Adipose tissue (tissue), 3 donors: ENCODE measurements at places on chromosomes 16 and 17. TPM values are rescaled to one million over a fixed set of nuclear protein-coding genes. Genes with fewer than 3 reads are reported as not detected.

The GJD3 gene
- polyA plus RNA-seq: 0.78 TPM

The RAB11FIP4 gene
- 1.7 TPM for polyA plus RNA-seq

The TNRC6C gene
- 5.5 TPM for polyA plus RNA-seq

The CCL22 gene
- polyA plus RNA-seq: not detected

The TMEM97 gene
- polyA plus RNA-seq: 56.1 TPM

The PROCA1 gene
- polyA plus RNA-seq: 0.35 TPM

The TAT gene
- polyA plus RNA-seq: not detected

The PRR35 gene
- polyA plus RNA-seq: not detected

The C1QL1 gene
- 1.9 TPM for polyA plus RNA-seq

The NPIPA7 gene
- polyA plus RNA-seq: 20.5 TPM

The LYZL6 gene
- polyA plus RNA-seq: not detected

The NOG gene
- polyA plus RNA-seq: 0.90 TPM

The SEZ6L2 gene
- polyA plus RNA-seq: 1.4 TPM

The XAF1 gene
- polyA plus RNA-seq: 75.6 TPM

The NPIPB12 gene
- polyA plus RNA-seq: 13.5 TPM

The BAIAP3 gene
- polyA plus RNA-seq: 2.7 TPM

The MEIOB gene
- 0.07 TPM for polyA plus RNA-seq

The GALR2 gene
- polyA plus RNA-seq: 0.25 TPM

The NUPR1 gene
- polyA plus RNA-seq: 189 TPM

The DNAI2 gene
- polyA plus RNA-seq: not detected

The G6PC1 gene
- 0.11 TPM for polyA plus RNA-seq

The EVPL gene
- polyA plus RNA-seq: 1.2 TPM

The GPR179 gene
- polyA plus RNA-seq: 0.03 TPM

The KRT28 gene
- not detected for polyA plus RNA-seq

The COPRS gene
- 58.9 TPM for polyA plus RNA-seq

The PRAC2 gene
- not detected for polyA plus RNA-seq

The MMP2 gene
- polyA plus RNA-seq: 181 TPM

The CHST6 gene
- under 0.01 TPM for polyA plus RNA-seq

The ARHGAP44 gene
- polyA plus RNA-seq: 5.1 TPM

The C16orf95 gene
- 3.0 TPM for polyA plus RNA-seq

The MPP3 gene
- polyA plus RNA-seq: 5.6 TPM

The DPEP3 gene
- polyA plus RNA-seq: 0.34 TPM

The MT1H gene
- 60.5 TPM for polyA plus RNA-seq

The CCL16 gene
- polyA plus RNA-seq: 0.45 TPM

The QPRT gene
- 3.2 TPM for polyA plus RNA-seq

The OTOP3 gene
- not detected for polyA plus RNA-seq

The HS3ST3A1 gene
- 0.61 TPM for polyA plus RNA-seq

The RPL13 gene
- 5,860 TPM for polyA plus RNA-seq

The CCL18 gene
- polyA plus RNA-seq: 1.4 TPM

The CACNG5 gene
- polyA plus RNA-seq: 0.12 TPM

The CDH8 gene
- not detected for polyA plus RNA-seq

The MYH1 gene
- polyA plus RNA-seq: not detected

The FAM20A gene
- 2.1 TPM for polyA plus RNA-seq

The SLC13A2 gene
- polyA plus RNA-seq: 0.09 TPM

The CAVIN1 gene
- 30.4 TPM for polyA plus RNA-seq

The IGFALS gene
- 1.5 TPM for polyA plus RNA-seq

The KRT31 gene
- not detected for polyA plus RNA-seq

The CDK5R1 gene
- polyA plus RNA-seq: 0.52 TPM

The KRTAP4-5 gene
- polyA plus RNA-seq: not detected

The TPSG1 gene
- polyA plus RNA-seq: 0.15 TPM

The TERB1 gene
- not detected for polyA plus RNA-seq

The HOXB6 gene
- polyA plus RNA-seq: 10.4 TPM

The PRKCB gene
- 3.1 TPM for polyA plus RNA-seq

The CEMP1 gene
- 0.45 TPM for polyA plus RNA-seq

The KRTAP9-4 gene
- not detected for polyA plus RNA-seq

The SYNGR2 gene
- 113 TPM for polyA plus RNA-seq

The ABCC12 gene
- not detected for polyA plus RNA-seq

The DNAAF1 gene
- 0.94 TPM for polyA plus RNA-seq

The PKMYT1 gene
- polyA plus RNA-seq: 2.2 TPM

The KRTAP2-1 gene
- not detected for polyA plus RNA-seq
